ENCODE measurements at places on chromosomes 2 and 18. TPM values are rescaled to one million over a fixed set of nuclear protein-coding genes. Genes with fewer than 3 reads are reported as not detected.

The FOXI3 gene
- not detected for total RNA-seq

The ALPG gene
- total RNA-seq, result not detected

The DSG4 gene
- not detected for total RNA-seq

The RAB27B gene
- 30.2 TPM for total RNA-seq

The FSIP2 gene
- under 0.01 TPM for total RNA-seq

The CTAGE1 gene
- total RNA-seq, result not detected

The CCDC68 gene
- 6.9 TPM for total RNA-seq

The SLC4A3 gene
- total RNA-seq, result 2.1 TPM

The ECEL1 gene
- not detected for total RNA-seq

The AOX1 gene
- 23.2 TPM for total RNA-seq

The RFTN2 gene
- 10.5 TPM for total RNA-seq

The TM4SF20 gene
- 0.09 TPM for total RNA-seq

The NOL4 gene
- not detected for total RNA-seq

The SFT2D3 gene
- 3.8 TPM for total RNA-seq

The DNAH7 gene
- 0.28 TPM for total RNA-seq

The IL37 gene
- not detected for total RNA-seq

The STAT4 gene
- total RNA-seq, result 2.0 TPM

The LRRC30 gene
- not detected for total RNA-seq

The SAG gene
- not detected for total RNA-seq

The WNT6 gene
- not detected for total RNA-seq

The FHOD3 gene
- 16.9 TPM for total RNA-seq

The ELOA2 gene
- total RNA-seq, result not detected

The NR4A2 gene
- 0.09 TPM for total RNA-seq

The NPHP1 gene
- 6.9 TPM for total RNA-seq

The IGFBP5 gene
- total RNA-seq, result 928 TPM

The SLC30A3 gene
- total RNA-seq, result under 0.01 TPM

The GRP gene
- not detected for total RNA-seq

The VIT gene
- 2.0 TPM for total RNA-seq

The DSEL gene
- total RNA-seq, result 43.2 TPM

The VRK2 gene
- total RNA-seq, result 17.5 TPM

The CREB1 gene
- total RNA-seq, result 31.7 TPM

The RAD51AP2 gene
- not detected for total RNA-seq

The SGPP2 gene
- not detected for total RNA-seq

The ZNF396 gene
- 2.8 TPM for total RNA-seq

The PIKFYVE gene
- total RNA-seq, result 28.6 TPM

The NLRC4 gene
- not detected for total RNA-seq

The CNGA3 gene
- total RNA-seq, result not detected

The IAH1 gene
- total RNA-seq, result 85.1 TPM

The HJURP gene
- total RNA-seq, result 2.4 TPM

The ARHGEF4 gene
- total RNA-seq, result 4.8 TPM
